ENCODE measurements at places on chromosomes 4 and X.

DNA sequence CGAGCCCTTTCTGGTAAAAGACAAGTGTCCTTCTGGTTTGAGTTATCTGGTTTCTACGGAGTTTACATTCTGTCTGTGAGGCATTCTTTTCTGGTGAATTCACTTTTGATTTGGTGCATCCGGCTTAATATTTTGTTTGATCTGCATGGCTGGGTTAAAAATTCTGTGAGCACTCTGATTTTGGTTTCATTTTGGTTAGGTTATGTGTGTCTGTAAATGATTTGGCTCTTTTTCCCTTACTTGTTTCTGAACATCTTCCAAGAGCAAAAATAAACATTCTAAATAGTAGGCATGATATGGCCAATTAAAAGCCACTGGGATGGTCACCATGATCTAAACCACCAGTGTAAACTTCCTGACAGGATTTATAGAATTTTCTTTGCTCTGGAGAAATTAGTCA is 85.7 kb upstream of the PTPN13 start:
- DNase-seq = no peak

DNA sequence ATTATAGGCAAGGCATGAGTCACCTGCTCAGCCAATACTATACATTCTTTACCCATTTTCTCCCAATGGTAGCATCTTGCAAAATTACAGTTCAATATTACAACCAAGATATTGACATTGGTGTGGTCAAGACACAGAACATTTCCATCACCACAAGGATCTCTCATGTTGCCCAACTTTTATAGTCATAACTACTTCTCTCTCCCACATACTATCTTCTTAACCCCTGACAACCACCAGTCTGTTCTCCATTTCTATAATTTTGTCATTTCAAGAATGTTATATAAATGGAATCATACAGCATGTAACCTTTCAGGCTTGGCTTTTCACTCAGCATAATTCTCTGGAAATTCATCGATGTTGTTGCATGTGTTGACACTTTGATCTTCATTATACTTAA is 144.9 kb downstream of the ENOX2 start:
- DNase-seq = no peak

GRCh38 chrX:72487661-72488060 is 85.0 kb downstream of the HDAC8 start:
- no peak for DNase-seq

DNA sequence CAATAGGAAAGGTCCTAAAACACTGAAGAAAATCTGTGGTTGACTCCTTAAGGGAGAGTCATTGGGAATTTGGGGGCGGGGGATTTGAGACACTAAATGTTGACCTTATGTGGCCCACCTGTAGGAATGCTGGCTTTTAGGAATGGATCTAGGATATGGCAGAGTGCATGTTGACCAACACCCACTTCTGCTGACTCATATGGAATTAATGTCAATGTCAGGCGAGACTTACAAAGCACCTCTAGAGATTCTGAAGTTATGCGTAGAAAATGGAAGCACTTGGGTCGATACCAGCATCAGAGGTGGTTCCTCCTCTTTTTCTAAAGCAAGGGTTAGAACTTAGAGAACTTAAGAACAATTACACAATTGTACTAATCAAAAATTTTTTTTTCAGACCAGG is 100.6 kb upstream of the CBR4 start:
- no peak for DNase-seq

- DNase-seq = no peak
Observed at GRCh38 chr4:173246719-173247118, 78.1 kb downstream of the GALNT7 start.

DNA sequence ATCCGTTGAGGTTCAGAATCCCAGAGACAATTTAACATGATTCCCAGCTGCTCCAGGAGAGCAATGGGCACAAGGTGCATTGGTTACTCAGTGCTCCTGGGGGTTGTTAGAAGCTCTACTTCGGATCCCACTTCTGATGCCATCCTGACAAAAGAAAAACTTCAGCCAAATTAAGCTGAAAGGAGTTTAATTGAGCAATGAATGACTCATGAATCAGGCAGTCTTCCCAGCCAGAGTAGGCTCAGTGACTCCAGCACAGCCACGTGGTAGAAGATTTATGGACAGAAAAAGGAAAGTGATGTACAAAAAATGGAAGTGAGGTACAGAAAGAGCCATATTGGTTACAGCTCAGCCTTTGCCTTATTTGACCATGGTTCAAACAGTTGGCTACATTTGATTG is 95.7 kb downstream of the PWWP3B start:
- no peak for DNase-seq

DNA sequence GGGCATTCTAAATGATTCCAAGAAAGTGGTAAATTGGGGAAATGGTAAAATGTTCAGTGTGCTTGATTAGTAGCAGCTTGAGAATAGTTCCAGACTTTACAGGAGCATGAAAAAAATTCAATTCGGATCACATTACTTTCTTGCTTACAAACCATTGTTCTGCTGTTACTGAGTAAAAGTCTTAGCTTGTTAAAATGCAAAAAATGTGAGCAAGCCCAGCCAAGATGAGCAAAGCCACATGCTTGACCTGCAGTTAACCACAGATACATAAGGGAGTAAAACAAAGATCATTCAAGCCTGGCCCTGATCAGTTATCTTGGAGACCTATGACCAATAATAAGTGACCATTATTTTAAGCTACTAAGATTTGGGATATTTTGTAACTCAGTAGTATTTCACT is 562.9 kb upstream of the MAGEB2 start:
- DNase-seq = no peak

DNA sequence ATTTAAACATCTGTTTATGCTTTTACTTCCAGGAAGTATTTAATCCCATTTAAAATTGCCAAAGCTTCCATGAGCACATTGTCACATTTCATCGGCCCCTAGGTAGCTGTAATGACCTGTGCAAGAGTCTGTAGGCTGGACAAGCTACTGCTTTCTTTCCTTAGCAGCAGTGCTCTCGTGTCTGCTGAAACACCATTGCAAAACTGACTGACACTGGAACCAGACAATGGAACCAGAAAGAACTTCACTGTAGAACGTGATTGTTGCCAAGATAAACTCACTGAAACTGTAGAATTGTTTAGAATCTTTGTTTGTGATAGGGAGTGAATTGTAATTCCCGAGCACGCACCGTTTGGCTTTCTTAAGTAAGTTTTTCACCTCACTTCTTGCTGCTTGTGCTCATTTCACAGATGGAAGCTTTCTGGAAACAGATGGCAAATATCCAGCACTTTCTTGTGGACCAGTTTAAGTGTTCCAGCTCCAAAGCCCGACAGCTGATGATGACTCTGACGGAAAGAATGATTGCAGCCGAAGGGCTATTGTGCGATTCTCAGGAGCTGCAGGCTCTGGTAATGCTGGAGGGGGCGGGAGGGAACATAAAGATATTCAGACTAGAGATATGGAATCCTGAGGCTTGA is 36.9 kb downstream of the EVC start:
- DNase-seq = peak; percentile 28

DNA sequence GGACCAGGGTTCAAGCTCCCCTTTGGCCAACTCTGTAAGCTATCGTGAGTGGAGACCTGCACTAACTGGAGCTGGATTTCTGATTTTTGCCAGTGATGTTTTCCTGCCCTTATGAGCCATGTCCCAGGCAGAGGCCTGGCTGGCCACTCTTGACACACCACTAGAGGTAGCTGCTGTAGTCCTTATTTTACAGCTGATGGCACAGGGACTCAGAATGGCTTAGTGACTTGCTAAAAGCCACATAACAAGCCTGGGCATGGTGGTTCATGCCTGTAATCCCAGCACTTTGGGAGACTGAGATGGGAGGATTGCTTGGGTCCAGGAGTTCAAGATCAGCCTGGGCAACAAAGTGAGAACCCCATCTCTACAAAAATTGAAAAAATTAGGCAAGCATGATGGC is 33.4 kb downstream of the CYTL1 start:
- DNase-seq = no peak

- no peak for DNase-seq
Observed at GRCh38 chrX:126339928-126340327, 173.8 kb upstream of the DCAF12L2 start.
